ENCODE measurements at places on chromosomes 12 and 14.

DNA sequence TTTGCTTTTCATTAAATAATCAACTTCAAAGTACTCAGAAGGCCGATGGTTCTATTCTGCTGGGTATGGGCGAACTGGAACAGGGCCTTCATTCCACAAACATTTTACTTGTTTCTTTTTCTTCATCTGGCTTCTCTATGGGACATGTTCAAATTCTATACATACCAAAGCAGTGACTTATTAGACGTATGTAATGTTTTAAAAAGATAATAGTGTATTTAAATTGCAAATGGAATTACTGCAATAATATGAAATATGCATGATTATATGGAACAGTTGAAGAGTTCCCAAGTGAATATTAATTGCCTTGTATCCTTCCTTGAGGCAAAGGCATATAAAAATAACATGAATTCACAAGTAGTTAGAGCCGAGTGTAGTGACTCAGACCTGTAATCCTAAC, 75.5 kb downstream of the FAR2 start:
- peak; percentile 55 for DNase-seq

DNA sequence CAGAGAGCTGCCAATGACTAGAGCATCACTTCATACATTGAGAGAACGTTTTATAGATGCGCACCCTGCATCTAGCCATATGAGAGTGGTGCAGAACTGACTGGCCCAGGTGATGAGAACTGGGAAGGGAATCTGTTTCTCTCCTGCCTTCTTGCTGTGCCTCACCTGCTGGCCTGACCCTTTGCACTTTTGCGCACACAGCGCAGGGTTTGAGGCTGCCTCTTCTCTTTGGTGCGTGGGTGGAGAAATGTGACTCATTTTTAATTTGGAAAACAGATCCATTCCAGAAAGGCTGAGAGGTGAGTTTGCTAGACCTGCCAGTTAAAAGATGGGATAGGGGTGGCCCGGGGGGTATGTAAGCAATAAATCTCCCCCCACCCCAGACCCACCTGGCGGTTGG, 453 bp upstream of the ESRRB start:
- no peak for DNase-seq

DNA sequence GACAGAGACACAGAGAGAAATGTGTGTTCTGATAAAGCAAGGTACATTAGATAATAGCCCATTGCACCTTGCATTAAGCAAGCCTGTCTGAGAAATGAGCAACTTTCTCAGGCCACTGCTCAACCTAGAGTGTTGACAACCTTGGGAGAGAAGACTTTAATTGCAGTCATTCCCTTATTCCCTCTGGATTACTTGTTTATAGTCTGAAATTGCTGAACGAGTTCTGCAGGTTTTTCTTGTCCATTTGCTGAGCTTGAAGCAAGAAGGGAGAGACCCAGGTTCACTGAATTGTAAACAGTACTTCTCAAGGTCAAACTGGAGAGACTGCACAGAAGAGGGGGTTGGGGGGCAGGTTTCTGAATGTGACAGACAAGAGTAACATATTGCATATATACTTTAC, 159.4 kb upstream of the PLEKHG7 start:
- no peak for DNase-seq

DNA sequence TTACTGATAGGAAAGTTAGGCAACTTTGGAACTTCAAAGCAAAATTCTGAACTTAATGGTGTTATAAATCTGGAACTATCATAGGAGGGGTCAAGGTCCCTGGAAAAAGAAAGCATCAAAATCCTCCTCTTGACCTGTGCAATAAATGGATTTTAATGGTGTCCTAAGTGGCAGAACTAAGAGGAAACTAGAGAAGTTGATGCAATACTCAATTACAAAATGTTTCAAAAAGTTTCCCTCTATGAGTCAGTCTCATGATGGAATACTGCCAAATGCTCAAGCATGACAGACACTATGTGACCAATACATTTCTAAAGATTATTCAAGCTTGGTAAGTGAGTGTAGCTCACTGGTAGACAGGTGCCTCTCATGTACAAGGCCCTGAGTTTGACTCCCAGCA, 47.7 kb upstream of the ERGIC2 start:
- peak; percentile 17 for DNase-seq

GRCh38 chr12:70443062-70443673, 77.1 kb downstream of the KCNMB4 start:
- DNase-seq: no peak

GRCh38 chr12:10652192-10652591, 21.7 kb downstream of the STYK1 start:
- DNase-seq: no peak

GRCh38 chr14:22656226-22656625, 12.1 kb upstream of the OR6J1 start:
- no peak for DNase-seq

- DNase-seq: no peak
Observed at GRCh38 chr14:71720978-71721624, 211.1 kb upstream of the RGS6 start.

- no peak for DNase-seq
Observed at GRCh38 chr14:89407856-89408255, 9.2 kb downstream of the FOXN3 start.

DNA sequence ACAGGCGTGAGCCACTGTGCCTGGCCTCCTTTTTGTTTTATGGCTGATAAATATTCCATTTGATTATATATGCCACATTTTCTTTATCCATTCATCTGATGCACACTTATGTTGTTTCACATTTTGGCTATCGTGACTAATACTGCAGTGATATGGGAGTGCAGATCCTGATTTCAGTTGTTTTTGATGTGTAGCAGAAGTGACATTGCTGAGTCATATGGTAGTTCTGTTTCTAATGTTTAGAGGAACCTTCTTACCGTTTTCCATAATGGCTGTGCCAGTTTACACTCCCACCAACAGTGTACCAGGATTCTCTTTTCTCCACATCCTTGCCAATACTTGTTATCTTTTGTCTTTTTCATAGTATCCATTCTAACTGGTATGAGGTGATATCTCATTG, 235.9 kb downstream of the ERC1 start:
- no peak for DNase-seq

DNA sequence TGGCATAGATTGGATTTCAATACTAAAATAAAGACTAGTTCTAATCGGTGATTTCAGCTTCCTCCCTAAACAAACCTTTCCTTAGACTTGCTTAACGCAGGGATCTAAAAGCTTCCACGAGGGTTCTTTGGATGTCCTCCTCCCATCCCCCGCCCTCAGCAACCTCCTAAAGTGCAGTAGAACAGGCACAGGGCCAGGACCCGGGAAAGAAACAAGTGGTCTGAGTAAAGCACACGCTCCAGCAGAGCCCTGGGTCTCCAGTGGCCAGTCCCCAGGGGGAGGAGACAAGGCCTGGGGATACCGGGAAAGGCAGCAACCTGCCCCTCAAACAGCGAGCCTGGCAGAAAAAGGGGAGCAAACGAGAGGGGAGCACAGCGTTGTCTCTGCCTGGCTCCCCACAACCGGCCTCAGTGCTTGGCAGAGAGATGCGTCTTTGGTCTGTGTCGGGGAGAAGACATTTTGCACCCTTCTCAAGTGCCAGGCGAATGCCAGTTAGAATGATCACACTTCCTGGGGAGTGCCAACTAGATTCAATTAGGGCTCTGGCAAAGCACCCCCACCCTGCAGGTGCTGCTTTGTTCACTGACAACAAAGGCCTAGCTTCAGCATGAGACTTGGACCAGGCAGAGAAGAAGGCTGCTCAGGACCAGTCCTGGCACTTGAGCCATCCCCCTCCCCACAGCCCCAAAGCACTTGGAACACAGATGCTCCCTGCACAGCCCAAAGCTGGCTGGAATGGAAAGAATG, 17.1 kb upstream of the SLC6A12 start:
- DNase-seq: no peak

DNA sequence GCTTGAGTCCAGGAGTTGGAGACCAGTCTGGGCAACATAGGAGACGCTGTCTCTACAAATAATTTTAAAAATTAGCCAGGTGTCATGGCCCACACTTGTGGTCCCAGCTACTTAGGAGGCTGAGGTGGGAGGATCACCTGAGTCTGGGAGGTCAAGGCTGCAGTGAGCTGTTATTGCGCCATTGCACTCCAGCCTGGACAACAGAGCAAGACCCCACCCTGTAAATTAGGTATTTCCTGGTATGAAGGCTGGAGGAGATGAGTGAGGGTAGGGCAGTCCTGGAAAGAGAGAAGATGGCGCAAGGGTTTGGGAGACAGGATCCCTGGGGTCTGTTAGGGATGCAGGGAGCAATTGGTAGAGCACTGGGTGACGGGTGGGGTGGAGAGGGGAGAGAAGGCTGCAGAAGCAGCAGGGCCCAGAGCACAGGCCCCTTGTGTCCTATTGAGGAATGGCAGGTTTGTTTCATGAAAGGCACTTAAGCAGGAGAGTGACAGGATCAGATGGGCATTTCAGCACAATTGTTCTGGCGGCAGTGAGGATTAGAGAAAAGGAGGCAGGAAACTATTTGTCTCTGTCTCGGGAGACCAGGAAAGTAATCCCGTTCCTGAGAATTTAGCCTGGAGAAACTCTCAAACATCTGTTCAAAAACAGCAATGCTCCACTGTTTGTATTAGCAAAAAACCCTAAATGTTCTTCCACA, 47.2 kb upstream of the KTN1 start:
- no peak for DNase-seq

GRCh38 chr12:29754235-29755189, 29.2 kb downstream of the TMTC1 start:
- no peak for DNase-seq

DNA sequence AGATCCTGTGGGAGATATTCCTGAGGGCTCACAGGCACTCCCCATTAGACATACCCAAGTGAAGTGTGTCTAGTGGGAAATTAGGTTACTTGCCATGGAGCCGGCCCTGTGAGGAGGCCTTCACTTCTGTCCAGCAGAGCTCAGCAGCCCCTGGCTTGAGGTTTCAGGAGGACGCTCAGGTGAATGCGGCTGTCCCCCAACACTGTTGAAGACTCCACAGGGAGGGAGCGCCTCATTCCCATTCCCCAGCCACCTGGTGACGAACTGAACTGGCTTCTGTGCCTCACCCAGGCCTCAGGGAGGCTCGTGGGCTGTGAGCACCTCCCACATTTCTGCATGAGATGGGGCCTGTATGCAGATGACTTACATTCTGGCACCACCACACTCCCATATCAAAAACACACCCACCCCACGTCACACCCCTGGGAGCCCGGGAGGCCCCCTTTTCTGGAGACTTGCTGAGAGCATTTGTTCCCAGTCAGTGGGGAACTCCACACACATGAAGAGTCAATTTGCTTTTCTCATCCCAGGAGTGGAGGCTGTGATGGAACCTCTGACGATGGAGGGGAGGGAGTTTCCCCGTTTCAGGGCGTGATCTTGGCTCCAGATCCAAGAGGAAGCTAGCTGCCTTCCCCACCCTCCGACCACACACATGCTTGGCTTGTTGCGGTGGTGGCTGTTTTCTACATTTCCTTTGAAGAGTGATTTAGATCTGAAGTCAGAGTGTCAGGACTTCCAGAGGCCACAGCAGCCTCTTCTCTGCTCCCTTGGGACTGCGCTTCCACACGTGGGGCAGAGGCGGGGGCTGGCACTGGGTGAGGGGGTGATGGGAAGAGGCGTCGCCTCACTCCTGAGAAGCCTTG, 120.7 kb downstream of the ADGRD1 start:
- no peak for DNase-seq

DNA sequence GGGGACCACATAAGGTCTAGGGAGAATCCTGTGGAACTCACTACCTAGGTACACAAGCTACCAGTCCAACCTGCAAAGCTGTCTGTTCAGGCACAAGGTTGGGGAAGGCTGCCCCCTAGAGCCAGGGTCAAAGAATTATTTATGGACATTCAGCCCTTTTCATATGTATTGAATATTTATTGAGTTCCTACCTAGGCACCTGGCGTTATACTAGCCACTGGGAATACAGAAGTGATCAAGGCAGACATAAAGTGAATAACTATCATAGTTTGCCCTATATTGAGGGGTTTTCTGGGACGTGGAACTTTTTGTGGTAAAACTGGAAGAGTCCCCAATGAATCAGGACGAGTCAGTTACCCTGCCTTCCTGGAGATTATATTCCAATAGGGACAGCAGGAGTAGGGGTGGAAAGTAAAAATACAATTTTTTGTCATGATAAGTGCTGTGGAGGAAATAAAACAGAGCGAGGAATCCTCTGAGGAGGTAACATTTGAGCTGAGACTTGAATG, 5.8 kb upstream of the SLC48A1 start:
- DNase-seq: no peak

GRCh38 chr12:95790917-95791849, 619 bp upstream of the NTN4 start:
- no peak for DNase-seq

- no peak for DNase-seq
Observed at GRCh38 chr12:104957719-104958000, 430 bp downstream of the SLC41A2 start.

DNA sequence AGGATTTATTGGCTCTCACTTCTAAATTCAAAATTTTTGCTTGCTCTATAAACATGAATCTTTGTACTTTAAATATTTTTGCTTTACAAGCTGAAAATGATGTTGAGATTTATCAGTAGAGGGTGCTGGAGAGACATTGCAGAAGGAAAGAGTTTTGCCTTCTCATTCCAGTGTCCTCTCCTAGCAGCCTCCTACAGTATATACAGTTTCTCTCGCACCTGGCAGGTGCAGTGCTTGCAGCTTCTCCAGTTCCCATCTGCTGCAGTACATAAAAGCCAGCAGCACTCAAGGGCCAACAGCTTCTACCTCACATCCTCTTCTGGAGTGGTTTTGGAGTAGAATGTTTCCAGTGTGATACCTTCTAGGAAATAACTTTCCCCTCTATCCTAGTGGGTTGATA, 601.8 kb upstream of the ATXN7L3B start:
- DNase-seq: no peak

DNA sequence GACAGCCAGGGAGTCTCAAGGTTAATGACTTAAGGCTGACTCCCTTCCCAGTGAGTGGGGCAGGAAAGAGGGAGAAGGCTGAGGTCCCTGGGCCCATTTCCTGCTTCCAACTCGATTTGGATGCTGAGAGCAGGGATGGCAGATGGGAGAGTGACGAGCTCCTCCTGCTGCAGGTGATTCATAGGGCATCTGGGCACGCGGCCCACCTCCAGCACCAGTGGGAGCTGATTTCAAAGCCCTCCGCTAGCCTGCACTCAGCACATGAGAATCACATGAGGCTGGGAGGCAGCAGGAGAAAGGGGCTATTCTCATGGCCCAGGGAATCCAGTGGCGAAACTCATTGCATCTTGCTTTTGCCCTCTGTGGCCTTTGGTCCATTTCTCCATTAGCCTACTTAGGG, 90.8 kb downstream of the SSPN start:
- DNase-seq: no peak

- no peak for DNase-seq
Observed at GRCh38 chr12:10052193-10052913, 21.9 kb downstream of the CLEC9A start.

DNA sequence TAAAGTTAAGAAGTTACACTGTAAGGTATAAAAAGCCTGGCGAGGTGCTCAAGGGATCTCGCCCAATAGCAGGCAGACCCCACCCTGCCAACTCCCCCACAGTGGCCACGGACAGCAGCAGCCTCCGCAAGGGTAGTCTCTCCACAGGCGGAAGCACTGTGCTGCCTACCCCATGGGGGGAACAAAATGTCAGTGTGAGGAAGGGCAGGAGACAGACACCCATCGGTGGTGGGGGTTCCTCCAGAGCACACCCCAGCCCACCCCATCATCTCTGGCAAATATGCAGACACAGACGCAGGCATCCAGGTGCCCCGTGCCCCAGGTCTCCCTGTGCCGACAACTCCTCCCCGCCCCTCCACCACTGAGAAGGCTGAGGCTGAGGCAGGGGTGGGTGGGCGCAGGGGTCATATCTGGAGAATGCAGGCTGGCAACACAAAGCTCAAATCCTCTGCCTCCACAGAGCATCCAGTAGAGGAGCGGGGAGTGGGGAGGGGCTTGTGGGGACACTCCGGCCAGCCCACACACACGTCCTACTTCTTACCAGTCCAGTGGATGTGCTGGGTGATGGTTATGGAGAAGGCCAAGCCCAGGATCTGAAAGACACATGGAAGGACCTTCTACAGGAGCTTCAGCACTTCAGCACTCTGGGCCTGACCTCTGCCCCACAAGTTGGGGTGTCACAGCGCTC, 68.3 kb upstream of the DDX11 start:
- DNase-seq: no peak

Measured in AG04449 (cell line).